ENCODE measurements at places on chromosomes 6 and 20.

- no peak for DNase-seq
Observed at GRCh38 chr6:1915226-1915625, 305.5 kb downstream of the FOXC1 start.

- DNase-seq = no peak
Observed at GRCh38 chr6:39956936-39957335, 22.7 kb upstream of the MOCS1 start.

DNA sequence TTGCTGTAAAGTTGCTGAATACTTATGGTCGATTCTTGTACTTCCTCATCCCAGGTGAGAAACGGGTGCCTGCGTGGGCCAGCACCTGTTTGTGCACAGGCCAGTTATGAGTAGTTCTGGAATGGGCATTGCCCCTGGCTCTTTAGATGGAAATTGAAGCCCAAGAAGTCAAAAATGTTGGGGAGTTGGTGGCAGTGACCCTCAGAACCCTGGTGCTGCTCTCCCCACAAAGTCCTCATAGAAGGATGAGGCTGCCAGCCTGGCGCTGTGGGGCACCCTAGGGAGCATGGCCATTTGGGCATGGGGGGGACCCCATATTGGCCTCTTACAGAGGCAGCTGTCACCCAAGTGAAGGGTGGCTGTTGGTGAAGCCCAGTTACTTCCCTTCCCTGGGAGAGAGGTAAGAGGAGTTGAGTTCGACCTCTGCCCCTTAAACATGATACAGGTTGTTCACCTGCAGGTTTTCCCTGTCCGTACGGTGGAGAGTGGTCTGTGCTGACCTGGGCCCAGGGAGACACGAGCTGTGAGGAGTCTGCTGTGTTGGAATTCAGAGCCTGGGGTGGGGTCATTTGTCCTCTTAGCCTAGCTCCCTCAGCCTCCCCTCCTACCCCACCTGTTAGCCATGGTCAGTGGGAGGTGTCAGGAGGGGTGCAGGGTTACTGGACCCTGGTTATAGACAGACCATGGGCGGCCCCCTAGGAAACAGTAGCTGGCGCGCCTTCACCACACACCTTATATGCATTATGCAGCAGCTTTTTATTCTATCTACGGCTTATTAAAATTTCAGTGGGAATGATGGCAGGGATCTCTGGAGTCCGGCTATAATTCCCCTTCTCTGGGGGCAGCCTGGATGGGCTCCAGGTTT, 4.9 kb downstream of the HMGA1 start:
- DNase-seq = no peak

DNA sequence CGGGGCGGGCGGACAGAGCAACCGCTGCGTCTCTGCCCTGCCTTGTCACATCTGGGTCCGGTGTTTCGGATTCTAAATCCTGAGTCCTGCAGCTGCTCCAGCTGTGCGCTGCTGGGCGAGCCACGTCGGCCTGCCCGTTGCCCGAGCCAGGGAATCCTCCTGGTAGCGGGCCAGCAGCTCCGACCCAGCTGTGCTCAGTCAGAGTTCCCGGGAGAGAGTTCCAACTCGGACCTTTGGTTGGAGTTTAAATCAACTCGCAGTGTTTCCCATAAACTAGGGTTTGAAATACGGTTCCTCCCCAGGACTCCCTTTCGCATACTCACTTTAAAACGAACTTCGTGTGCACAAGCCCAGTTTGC, 315 bp upstream of the PDE10A start:
- DNase-seq = no peak

DNA sequence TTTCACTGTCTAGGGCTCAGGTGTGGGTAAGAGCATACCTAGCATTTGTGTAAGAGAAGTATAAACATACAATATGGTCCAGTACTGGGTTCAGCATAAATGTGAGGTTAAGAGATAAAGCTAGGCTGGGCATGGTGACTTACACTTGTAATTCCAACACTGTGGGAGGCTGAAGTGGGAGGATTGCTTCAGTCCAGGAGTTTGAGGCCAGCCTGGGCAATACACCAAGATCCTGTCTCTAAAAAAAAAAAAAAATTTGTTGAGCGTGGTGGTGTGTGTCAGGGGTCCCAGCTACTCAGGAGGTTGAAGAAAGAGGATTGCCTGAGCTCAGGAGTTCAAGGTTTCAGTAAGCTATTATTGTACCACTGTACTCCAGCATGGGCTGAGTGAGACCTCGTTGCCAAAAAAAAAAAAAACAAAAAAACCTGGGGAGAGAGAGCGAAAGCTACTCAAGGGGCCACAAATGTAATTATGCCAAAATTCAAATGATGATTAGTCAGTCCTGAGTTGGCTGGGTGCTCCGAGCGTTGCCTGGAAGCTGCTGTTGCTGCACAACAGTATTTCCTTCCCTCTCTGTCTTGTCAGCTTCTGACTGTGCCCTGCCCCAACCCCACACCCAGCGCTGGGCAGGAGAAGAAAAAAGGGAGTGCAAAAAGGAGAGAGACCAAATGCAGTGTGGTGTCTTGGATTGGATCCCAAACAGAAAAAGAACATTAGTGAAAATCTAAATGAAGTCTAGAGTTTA, 24.0 kb downstream of the CMTR1 start:
- DNase-seq = no peak

- DNase-seq = no peak
Observed at GRCh38 chr20:64099880-64100565, 7.3 kb downstream of the NPBWR2 start.

GRCh38 chr6:14945461-14946185, 300.2 kb upstream of the JARID2 start:
- DNase-seq = no peak

DNA sequence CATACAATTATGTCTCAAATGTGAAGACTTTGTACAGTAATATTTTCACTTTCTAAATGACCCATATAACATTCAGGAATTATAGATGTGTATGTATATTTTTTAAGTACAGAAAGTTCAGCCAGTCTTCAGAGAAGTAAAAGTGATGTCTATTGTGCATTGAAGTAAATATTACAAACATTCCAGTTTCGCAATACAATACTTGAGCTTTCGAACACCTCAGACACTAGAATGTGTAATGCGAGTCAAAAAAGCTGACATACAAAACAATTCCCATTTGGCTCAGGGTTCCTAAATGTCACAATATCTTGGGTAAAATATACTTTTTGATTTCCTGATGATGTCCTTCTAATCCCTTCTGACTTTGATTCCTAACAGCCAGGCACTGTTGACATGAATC, 101.4 kb downstream of the ZNF217 start:
- no peak for DNase-seq

GRCh38 chr20:49054056-49054643, 8.0 kb downstream of the CSE1L start:
- no peak for DNase-seq

All from NCI-H1930 (cell line).